ENCODE measurements at places on chromosomes 11 and 22.
A peak's percentile ranks its signal among the peaks of the same experiment; 100 is the strongest.

DNA sequence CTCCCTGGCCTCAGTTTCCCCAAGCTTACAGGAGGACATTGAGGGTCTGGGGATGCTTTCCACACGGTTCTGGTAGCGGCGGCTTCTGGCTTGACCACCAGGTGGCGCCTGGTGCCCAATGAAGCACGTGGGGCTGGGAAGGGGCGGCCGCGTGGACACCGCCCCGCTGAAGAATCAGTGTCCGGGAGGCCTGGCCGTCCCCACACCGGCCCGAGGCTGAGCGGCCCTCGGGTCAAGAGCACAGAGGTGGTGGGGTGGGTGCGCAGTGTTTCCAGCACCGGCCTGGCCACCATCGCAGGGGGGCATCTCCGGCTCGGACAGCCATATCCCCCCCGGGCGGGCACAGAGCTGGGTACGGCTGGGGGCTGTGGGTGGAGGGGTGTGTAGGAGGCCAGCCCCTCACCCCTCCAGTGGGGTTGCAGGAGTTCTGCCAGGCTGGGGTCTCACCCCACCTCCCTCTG is 27.8 kb upstream of the PPARA start:
- peak; percentile 37 for DNase-seq

- DNase-seq, result no peak
Measured at GRCh38 chr22:21942407-21943343, 10.0 kb downstream of the PPM1F start.

DNA sequence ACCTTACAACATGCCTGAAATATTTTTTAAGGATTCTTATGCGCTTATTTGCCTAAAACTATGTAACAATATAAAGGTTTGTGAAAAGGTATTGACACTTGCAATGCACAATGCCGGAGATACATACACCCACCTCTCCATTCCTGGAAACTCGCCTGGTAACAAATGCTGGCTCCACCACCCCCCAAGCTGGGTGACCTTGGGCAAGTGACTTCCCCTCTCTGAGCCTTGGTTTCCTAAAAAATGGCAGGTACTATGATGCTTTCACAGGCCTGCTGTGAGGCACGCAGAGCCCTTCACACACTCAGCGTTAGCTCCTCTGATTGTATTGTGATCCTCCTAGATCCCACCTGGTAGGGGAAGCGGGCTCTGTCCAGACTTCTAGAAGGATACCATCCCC is 2.3 kb downstream of the GAL3ST1 start:
- no peak for DNase-seq

GRCh38 chr11:115605871-115606497 is 101.8 kb upstream of the CADM1 start:
- DNase-seq, result no peak

- DNase-seq, result no peak
Measured at GRCh38 chr22:24440270-24440717, 12.9 kb downstream of the ADORA2A start.

DNA sequence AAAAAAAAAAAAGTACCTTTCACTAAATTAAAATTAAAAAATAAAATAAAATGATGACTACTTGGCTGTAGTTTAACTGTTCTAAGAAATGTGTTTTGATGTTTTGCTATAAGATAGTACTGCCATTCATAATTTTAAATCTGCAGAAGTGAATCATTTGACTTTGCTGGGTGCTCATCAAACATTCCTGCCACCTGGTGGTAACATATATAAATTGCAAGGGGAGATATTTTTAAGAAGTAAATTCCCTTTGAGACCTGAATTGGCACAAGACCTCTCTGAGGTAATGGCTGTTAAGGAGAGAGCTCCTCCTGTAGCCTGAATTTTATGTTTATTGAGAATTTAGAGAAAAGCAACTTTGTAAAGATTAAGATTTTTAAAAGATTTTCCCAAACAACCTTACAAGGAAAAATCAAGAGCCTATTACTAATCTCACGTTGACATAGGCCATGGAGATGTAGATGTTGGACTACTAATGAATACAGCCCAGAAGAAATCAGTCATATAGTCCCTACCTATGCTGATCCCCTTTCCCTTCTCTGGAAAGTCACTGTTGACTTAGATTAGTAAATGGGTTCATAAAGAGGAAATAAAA is 11.9 kb upstream of the NARS2 start:
- no peak for DNase-seq

DNA sequence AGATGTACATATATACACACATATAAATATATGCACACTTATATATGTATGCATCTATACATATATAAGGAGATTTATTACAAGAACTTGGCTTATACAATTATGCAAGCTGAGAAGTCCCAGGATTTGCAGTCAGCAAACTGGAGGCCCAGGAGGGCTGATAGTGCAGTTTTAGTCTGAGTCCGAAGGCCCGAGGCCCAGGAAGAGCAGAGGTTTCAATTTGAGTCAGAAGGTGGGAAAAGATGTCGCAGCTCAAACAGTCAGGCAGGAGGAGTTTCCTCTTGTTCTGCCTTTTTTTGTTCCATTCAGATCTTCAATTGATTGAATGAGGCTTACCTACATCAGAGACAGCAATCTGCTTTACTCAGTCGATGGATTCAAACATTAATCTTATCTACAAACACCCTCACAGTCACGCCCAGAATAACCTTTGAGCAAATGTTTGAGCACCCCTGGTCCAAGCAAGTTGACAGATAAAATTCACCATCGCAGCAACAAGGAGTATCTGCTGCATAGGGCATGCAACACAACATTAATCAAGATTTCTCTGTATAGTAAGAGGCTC is 4.0 kb upstream of the SGSM1 start:
- DNase-seq, result no peak

GRCh38 chr11:26948881-26949280 is 45.0 kb upstream of the FIBIN start:
- DNase-seq, result no peak

- no peak for DNase-seq
Measured at GRCh38 chr11:44034639-44035038, 13.1 kb upstream of the ACCSL start.

DNA sequence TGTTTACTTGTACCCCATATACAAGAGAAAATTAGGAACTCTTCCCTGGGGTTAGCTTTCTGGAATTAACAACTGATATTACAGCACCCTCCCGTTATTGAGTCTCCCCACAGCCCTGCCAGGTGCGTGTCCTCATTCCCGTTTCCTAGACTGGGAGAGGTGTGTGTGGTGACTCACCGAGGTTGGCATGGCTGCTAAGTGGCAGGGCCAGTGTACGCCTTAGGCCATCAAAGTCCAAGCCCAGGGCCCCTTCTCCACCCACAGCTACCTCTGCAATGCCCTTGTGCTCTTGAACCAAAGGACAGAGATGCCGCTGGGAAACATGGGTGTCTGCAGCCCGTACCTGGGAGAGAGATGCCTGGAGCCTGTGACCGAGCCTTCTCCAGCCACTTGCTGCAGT is 12.3 kb downstream of the IFT27 start:
- DNase-seq, result no peak

DNA sequence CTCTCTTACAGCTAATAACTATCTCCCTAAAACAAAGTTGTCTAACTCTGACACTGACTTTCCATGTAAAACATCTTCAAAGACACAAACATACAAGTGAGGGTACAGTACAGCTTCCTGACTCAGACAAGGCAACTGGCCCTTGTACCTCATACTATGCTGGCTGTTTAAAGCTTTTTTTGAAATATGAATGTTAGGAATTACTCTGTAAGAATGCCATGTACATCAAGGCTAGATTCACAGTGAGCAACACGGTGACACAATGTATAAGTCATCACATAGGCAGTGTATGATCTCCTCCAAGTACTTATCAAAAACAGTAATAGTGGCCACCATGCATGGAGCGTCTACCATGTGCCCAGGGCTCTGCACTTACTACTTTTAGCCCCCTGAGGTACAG is 28.6 kb downstream of the ALG8 start:
- DNase-seq, result no peak

- DNase-seq, result no peak
Measured at GRCh38 chr11:24598641-24599040, 101.8 kb downstream of the LUZP2 start.

DNA sequence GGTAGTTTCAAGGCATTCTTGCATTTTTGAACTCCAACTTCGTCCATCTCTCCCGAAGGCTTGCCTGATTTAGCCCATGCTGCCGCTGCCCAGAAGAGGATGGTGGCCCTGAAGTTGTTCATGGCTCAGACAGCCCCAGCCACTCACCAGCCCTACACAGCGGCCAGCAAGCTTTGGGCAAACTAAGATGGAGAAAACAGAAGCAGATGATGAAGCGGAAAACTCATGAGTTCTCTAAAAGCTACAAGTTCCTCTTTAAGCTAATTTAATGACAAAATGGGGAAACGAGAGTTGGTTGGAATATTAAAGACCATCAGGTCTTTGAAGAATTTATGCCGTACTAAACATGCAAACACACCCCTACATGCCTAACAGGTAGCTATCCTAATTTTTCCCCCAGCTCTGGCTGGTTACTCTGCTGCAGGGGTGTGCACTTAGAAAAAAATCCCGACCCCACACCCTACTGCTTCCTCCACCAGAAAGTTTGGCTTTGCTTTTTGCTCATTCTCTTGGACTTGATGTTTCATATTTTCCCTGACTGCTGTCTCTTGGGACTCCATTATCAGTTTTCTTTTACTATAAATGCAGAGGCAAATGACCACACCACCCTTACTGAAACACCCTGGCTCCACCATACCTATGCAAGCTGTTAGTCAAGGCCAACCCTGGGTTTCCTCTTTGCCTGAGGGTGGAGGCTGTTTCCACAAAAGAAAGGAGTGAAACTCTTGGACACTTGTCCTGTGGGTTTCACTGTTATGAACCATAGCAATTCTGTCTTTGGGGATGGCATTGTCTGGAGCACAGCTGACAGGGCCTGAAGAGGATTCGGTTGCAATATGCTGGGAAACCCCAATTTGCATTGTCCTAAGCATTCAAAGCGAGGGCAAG is at the start of gene MPEG1:
MPEG1 (minus strand) TSS at position 184 of the 888 bp plus-strand sequence; CDS start at position 122, 62 bp downstream.
- DNase-seq, result no peak

- no peak for DNase-seq
Measured at GRCh38 chr11:11845551-11845950, 3.8 kb downstream of the USP47 start.

GRCh38 chr11:57742087-57742452 is 779 bp downstream of the SELENOH start:
- no peak for DNase-seq

DNA sequence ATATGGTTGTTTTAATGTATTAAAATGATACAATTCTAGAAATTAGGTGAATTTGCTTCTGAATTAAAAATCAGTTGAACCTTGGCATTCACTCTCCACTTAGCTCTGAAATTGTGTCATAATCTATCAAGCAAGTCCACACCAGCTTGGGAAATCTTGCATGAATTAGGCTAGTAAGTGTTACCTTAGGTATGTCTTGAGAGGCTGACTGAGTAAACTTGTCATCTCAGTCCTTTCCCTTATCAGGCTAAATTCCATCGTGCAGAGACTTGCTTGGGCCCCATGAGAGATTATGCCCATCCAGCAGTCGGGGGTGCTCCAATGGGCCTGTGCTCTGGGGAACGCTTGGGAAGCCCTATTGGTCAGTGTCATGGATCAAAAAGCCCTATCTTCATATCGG is 33.9 kb upstream of the ST14 start:
- DNase-seq, result no peak

DNA sequence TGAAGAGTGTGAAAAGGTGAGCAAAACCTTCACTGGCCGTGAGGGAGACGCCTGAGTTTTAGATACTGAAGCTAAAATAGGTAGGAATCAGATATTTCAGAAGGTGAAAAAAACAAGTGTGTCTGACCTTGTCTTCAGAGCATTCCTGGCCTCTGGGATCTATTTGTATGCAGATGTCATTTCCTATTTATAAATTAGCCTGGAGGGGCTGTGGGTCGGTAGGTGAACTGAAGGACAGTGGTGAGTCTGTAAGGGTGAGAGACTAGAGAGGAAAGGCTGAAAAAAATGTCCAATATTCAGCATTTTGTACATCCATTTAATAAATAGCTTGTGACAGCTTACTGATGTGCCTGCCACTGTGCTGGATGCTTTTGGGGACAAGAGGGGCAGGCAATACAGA is 302.1 kb downstream of the DDX10 start:
- DNase-seq, result no peak

DNA sequence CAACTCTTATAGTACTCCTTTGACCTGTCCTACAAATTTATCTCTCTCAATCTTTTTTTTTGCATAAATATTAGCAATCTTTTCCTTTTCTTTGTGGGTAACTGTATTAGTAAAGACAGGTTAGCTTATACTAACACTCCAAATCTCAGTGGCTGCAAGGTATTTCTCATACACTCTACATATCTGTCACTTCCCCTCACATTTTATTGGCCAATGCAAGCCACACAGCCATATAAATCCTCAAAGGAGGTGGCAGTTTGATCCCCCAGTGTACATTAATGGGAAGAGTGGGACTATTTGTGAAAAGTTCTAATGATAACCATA is 42.6 kb upstream of the EED start:
- DNase-seq, result no peak

GRCh38 chr22:29720811-29721323 is 1.1 kb downstream of the CABP7 start:
- no peak for DNase-seq

DNA sequence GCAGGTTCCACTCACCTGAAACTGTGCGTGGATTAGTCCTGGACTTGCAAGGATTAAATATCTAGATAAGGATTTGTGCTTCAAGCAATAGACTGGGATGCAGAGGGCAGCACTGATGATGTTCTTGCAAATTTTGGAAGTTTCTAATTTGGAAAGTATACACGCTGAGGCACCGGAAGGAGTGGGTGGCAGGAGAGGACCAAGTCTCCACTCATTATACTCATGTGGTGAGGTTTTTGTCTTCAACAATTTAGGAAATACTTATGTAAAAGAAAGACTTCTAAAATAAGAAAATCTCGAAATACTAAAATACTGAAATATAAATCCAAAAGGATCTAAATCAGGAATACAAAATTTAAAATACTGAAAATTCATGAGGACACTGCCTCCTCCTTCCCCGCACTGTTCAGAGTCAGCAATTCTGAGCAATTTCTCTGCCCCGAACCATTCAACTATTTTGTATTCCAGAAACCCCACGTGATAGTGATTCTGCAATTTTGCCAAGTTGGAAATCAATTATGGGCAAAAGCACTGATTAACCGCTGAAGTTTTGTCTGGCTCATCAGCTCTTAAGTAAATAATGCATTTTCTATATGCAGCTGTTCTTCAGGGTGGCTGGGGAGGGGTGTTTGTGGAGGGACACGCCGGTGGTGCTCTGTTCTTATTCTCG is 47.0 kb upstream of the CLMP start:
- DNase-seq, result no peak

GRCh38 chr11:95545116-95545875 is 244.3 kb downstream of the FAM76B start:
- DNase-seq, result no peak

GRCh38 chr22:50705219-50705691 is 32.6 kb downstream of the SHANK3 start:
- no peak for DNase-seq

Measured in activated T-helper 1 cell treated with anti-CD3 and anti-CD28 coated beads, Interleukin-2, amount 50 U/mL, for 16 hours (primary cell).